ENCODE measurements at places on chromosomes 1 and 21. TPM values are rescaled to one million over a fixed set of nuclear protein-coding genes. Genes with fewer than 3 reads are reported as not detected.

The COL16A1 gene
- total RNA-seq, result 12.3 TPM

The RAB25 gene
- 29.0 TPM for total RNA-seq

The NPHS2 gene
- total RNA-seq, result not detected

The BMP8A gene
- 1.6 TPM for total RNA-seq

The ASCL5 gene
- 1.6 TPM for total RNA-seq

The PSMG1 gene
- 17.0 TPM for total RNA-seq

The BATF3 gene
- 0.73 TPM for total RNA-seq

The MCOLN3 gene
- 8.0 TPM for total RNA-seq

The VCAM1 gene
- total RNA-seq, result 4.3 TPM

The SPRR2F gene
- total RNA-seq, result not detected

The ANXA9 gene
- total RNA-seq, result 14.6 TPM

The SKI gene
- 17.5 TPM for total RNA-seq

The HJV gene
- not detected for total RNA-seq

The DIPK1A gene
- total RNA-seq, result 3.6 TPM

The SLC25A24 gene
- total RNA-seq, result 5.1 TPM

The AMY1A gene
- total RNA-seq, result 1.7 TPM

The SPRR1B gene
- not detected for total RNA-seq

The ADAM30 gene
- total RNA-seq, result not detected

The CD5L gene
- total RNA-seq, result not detected

The GLIS1 gene
- total RNA-seq, result 0.19 TPM

The SLC35D1 gene
- 3.3 TPM for total RNA-seq

The SLC22A15 gene
- 3.3 TPM for total RNA-seq

The TCHH gene
- 0.06 TPM for total RNA-seq

The CFAP141 gene
- total RNA-seq, result not detected

The GAS5 gene
- total RNA-seq, result 214 TPM

The TLCD4 gene
- 12.8 TPM for total RNA-seq

The HES3 gene
- total RNA-seq, result not detected

The CNIH3 gene
- total RNA-seq, result 7.5 TPM

The CD164L2 gene
- total RNA-seq, result not detected

The LHX8 gene
- total RNA-seq, result not detected

The TINAGL1 gene
- 10.1 TPM for total RNA-seq

The SELENBP1 gene
- total RNA-seq, result 26.7 TPM

The ORC1 gene
- 0.16 TPM for total RNA-seq

Data from pancreas (tissue), 10 donors.